T-cell (primary cell): ENCODE measurements at places on chromosomes 7 and 10.

DNA sequence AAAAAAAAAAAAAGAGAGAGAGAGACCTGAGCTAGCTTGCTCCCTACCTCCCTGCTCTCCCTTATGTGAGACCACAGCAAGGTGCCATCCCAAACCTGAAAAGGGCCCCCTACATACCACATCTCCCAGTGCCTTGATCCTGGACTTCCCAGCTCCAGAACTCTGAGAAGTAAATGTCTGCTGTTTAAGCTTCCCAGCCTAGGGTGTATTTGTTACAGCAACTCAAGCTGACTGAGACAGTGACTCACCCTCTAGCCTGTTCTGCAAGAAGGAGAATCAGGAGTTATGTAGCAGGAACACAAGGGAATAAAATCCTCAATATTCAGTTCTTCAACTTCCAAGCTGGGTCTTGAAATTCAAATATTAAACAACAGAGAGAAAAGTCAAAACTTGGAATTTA, 52.1 kb upstream of the TMEM72 start:
- DNase-seq: no peak

- no peak for DNase-seq
These were observed 25.5 kb upstream of the MPP7 start for GRCh38 chr10:28328346-28328745.

DNA sequence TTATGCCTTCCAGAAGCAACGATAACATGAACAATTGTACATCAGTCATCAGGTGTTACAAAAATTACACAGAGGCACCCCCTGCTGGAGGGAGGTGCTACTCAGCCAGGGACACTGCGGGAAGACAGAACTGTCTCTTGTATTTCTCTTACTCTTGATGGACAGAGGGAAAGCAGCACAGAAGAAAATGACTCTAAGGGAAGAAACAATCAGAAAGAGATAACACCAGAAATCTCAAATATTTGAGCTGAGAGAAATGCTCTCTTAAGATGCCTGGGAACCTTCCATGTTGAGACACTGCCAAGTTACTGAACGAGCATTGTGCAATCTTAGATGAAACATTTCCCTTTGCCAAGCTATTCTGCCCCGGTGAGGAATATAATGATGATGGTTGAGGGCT, 227.6 kb upstream of the NPSR1 start:
- no peak for DNase-seq

DNA sequence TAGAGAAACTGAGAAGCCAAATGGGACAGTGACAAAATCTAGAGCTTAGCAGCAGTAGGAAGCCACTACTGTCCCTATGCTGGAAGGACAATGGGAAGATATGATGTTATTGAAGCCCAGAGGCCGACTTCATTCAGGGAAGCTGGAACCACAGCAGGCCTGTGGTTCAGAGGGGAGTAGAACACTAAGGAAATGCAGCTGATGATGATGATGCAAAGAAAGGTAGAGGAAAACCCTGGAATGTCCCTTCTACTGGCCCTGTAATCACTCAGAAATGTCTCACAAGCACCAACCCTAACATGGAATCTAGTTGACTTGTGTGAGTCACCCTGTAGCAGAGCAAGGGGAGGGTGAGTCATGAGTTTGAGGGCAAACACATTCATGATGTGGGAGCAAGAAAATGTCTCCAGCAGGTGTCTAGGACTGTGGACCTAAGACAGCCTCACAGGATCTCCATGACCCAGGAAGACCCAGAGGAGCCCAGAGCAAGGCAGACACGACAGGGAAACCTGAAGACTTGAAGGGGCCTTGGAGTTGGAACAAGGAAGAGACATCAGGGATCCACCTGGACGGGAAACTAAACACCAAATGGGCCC, 37.0 kb upstream of the LRRC17 start:
- no peak for DNase-seq

DNA sequence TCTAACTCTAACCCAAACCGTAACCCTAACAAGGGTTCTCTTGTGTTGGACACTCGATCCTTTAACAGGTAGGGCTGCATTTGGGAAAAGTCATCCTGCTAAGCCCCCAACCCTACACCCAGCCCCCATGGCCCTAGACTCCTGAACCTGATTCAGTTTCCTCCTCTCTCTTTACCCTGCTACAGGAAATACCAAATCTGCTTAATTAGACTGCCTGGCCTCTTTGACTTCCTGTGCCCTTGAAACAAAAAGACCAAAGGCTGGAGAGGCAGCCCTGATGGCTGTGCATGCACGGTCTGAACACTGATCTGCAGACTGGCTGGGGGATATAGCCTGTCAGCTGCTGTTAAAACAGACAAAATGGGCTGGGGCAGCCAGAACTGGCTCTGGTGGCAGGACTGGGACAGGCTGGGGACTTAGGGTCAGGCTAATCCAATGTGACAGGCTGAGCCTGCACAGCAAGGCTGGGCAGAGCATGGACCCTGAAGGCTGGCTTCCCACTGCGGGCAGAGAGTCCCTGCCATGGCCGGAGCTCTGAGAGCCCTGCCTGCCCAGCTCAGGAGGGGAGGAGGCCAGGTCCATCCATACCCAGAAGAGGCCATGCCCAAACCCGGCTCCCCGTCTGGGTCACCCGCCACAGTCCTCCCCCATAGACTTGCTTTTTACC, 51.0 kb upstream of the MSMB start:
- no peak for DNase-seq

DNA sequence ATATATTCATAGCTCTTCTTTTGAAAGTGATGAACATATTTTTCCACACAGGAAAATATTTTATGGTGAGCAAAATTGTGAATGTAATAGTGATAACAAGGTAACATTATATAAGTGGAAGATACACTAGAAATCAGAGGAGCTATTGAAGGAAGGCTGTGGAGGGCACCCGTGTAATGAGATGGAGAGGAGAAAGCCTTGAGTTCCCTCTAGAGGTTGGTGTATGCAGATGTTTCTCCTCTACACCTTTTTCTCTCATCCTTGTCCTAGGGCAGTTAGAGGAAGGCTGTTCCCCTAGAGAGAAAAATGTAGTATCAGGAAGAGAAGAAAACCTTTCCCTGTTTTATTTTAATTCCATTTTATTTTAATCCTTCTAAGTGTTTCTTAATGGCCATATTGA, 54.6 kb upstream of the NRG3 start:
- no peak for DNase-seq

GRCh38 chr10:25689346-25690100, 244.5 kb upstream of the MYO3A start:
- no peak for DNase-seq

DNA sequence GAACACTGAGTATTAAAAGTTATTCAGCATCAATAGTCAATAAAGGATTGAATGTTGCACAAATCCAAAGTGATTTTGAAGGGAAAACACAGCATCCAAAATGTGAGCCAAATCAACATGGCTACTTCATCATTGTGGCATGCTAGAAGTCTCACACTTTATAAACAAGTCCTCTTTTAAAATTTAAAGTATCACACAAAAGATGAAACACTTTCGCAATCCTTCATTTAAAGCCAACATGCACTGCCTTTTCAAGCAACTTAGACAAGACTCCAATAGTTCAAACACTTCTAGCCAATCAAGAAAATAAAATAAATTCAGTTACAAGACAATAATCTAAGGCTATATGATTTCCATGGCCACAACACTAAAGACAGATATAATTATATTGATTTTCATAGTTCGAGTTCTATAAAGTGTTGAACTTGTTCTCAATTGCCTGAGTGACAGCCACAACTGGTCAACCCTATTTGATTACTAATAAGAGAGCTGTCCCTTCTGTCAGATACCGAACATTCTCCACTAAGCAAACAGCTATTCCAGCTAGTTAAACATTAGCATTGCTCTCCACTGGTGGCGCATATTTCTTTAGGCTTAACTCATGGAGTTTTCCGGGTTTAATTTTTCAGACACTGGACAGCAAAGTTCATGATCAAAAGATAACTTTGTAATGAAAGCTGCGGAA, 8.3 kb downstream of the EBF3 start:
- no peak for DNase-seq

- no peak for DNase-seq
These were observed 146.5 kb downstream of the PHF14 start for GRCh38 chr7:11120068-11120664.

- DNase-seq: no peak
These were observed 5.0 kb upstream of the CELF2 start for GRCh38 chr10:11012421-11013295.

- no peak for DNase-seq
These were observed 70.5 kb downstream of the ZNF503 start for GRCh38 chr10:75331081-75331480.

DNA sequence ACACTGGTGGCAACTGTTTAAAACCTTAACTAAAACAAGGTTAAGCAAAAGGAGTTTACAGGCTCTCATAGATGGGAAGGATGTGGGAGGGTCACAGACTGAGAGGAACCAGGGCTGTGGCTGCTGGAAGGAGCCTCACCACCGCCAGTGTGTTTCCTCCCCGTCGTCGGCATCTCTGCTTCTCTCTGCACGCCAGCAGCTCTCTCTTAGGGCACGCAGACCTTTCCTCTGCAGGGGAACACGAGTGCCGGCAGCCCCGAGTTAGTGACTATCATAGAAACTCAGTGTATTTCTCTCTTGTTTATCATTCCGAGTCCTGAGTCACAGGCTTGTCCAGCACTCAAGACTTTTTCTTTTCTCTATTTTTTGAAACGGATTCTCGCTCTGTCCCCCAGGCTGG, 8.1 kb upstream of the SH2D4B start:
- DNase-seq: peak; percentile 72

DNA sequence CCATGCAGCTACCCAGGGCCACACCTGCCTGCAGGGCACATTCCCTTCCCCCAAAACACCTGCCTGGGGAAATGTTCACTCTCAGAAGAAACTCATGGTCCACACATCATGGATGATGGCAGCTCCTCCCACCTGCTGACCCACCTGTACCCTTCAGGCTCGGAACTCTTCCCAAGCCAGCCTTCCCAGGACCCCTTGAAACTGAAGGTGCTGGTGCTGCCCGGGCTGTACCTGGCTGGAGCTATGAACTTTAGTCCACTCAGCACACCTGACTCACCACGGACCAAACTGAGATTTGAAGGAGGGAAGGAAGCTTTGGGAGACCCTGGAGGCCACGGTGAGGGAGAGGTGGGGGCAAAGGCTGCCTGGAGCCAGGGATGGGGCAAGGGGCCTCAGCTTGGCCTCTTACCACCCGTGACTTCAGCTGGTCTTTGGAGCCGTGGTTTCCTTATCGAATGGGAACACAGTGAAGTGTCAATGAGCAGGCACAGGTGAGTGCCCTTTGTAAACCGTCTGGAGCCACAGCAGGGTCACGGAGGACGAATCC, 30.1 kb upstream of the INPP5A start:
- no peak for DNase-seq

DNA sequence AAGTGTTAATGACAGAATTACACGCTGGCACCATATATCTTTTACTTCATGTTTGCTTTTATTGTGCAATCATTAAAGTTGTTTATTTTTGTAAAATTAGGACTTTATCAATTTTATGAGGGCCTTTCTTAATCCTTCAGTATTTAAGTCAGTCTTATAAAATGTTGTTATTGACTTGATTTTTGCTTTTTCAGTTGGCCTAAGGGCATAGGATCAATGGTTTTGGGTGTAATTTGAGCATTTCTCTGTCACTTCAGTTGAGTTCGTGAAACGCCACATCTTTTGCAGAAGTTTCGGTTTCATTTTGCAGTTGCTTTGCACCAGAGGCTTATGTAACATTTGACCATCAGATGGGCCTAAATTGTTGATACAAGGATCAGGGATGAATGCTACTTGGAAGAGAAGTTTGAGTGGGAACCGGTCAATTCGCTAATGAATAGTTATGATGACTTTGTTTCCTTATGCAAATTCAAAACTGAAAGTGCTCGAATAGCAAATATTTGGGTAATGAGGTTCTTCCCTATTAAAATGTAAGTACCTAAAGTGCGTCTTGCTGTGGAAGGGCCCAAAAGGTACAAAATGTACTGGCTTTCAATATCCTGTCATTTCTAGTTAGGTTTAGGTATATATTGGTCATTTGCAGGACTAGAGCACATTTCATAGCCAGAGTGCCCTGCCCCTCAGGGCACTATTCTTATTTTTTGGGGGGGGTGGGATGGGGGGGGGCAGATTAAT, 340.9 kb downstream of the LRMDA start:
- DNase-seq: no peak

DNA sequence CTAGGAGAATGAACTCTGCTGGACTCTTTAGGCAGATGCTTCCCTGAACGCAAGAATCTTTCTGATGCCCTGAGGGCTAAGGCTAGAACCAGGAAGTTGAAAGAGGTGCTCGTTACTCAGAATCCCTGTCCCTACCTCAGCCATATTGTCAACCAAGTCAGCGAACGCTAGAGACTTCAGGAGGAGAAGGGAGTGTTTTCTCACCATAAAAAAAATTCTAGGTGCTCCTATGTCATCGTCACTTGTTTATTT, 359.4 kb downstream of the PRPF18 start:
- DNase-seq: no peak

DNA sequence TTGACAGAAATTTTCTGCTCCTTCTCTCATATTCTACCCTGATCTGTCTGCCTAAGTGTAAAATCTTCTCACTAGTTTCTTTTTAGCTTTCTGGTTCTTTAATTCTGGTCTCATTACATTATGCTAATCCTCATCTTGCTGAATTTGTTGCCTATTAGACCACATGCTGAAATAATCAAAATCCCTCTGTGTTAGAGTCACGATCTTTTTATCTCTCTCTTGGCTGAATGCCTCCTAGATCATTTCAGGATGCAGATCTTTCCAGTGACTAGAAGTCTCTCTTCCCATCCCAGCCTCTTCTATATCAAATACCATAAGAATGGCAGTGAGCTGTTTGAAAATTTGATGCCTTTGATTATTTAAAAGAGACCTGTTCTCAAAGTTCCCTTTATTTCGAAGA, 661.9 kb downstream of the SORCS1 start:
- DNase-seq: no peak

DNA sequence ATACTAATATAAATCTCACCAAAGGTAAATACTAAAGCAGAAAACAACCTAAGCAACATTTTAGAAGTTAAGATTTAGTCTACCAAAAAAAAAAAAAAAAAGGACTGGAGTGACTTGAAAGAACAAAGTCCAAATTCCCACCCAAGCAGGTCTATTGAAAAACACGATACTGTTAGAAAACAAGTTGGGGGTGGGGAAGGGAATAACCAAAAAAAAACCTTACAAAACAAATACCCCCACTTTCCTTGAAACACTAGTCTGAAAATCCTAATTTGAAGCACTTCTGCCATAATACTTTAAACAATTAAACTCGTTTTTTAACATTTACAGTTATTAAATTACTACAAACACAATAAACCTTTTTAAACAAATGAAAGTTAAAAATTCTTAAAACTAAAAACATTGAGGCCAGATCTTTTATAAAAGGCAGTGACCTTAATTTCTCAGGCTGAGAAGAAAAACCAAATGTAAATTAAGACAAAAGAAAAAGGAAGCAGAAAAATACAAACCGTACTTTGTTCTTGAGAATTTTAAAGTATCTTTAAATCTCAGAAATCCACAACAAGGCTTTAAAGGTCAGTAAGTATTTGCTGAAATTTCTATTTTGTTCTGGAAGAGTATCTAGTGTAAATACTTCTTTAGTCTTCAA, 135.1 kb downstream of the NRBF2 start:
- DNase-seq: no peak

DNA sequence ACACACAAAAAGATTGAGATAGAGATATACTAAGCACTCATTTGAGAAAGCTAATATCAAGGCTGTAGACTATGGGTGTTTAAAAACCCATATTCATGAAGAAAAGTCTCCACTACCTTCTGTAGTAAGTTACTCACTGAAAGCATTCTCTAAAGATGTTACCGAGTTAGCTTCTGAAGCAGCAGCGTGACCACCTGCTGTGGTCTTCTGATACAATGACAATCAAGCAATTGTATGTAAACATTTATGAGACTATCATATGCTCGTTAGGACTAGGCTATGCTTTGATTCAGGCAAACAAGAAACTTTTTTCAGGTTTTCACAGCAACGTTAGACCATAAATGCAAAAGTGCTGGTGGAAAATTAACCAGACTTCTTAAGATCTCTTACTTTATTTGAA, 11.2 kb downstream of the RHOBTB1 start:
- DNase-seq: no peak
